Mesothelial cell of epicardium (in vitro differentiated cells): ENCODE measurements at places on chromosomes 3 and 15. TPM values are rescaled to one million over a fixed set of nuclear protein-coding genes. Genes with fewer than 3 reads are reported as not detected.

RHOV gene
- 3.4 to 4.4 TPM (median 3.4 TPM) in 3 replicates for total RNA-seq

ARHGEF26 gene
- total RNA-seq = 6.2 to 6.6 TPM (median 6.6 TPM) in 3 replicates

HCN4 gene
- total RNA-seq = 0.63 to 0.71 TPM (median 0.69 TPM) in 3 replicates

STRA6 gene
- 101 to 114 TPM (median 111 TPM) in 3 replicates for total RNA-seq

IL12A gene
- not detected in 3 replicates for total RNA-seq

SLC22A14 gene
- 0.20 to 0.22 TPM in 2 of 3 replicates, not detected in the other for total RNA-seq

IL5RA gene
- total RNA-seq = not detected in 3 replicates

BNC1 gene
- 49.5 to 54.0 TPM (median 50.9 TPM) in 3 replicates for total RNA-seq

DNA sequence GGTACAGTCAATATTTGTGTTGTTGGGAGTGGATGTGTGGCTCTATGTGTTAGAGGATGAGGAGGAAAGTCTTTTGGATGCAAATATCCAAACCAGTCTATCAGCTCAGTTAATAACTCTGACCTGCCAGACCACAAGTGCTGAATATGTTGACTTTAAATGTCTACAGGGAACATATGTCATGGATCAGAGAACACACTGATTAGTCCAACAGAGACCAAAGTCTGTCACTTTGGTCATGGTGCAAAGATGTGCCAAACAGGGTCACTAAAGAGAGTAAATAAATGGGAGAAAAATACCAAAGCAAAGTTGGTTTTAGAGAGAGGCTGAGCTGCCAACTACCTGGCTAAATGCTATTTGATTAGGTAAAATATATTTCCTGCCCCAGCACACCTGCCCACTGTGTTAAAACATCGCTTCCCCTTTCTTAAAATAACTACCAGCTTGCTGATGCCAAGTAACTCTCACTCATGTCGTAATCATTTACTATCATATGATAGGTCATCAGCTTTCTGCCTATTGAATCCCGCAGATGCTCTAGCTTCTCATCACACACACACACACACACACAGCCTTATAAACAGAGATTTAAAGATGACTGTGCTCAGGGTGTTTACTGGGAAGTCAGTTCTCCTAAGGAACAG, 173.3 kb downstream of the PDZRN3 start:
- no peak overlapping the region for H3K4me3 ChIP-seq
- H3K4me1 ChIP-seq = peaks cover 55% of the 10 kb centered on the region
- H3K27ac ChIP-seq = peak overlapping the region; percentile 88
- H3K27me3 ChIP-seq = no peaks in the 10 kb centered on the region
- no peak for DNase-seq
- no peaks in the 10 kb centered on the region for H3K36me3 ChIP-seq

DNA sequence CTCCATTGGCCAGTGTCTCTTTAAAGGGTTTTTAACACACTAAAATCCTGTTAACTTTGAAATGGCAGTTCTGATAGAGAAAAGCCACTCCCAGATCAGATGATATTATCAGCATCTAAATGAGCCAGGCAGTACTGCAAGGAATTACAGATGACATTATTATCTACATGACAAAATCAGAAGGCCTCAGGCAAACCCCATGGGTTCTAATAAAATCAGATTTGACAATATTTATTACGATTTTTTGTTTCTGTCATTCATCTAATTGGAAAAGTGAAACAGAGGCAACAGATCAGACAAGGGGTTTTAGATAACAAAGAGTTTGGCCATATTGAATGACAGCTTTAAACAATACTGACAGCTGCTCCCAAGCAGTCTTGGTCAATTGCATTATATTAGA, 112.7 kb downstream of the FEZF2 start:
- no peaks in the 10 kb centered on the region for H3K27me3 ChIP-seq
- H3K36me3 ChIP-seq = peaks cover 9% of the 10 kb centered on the region
- DNase-seq = no peak
- peak overlapping the region; percentile 13 for H3K27ac ChIP-seq
- H3K4me3 ChIP-seq = no peak overlapping the region

DNA sequence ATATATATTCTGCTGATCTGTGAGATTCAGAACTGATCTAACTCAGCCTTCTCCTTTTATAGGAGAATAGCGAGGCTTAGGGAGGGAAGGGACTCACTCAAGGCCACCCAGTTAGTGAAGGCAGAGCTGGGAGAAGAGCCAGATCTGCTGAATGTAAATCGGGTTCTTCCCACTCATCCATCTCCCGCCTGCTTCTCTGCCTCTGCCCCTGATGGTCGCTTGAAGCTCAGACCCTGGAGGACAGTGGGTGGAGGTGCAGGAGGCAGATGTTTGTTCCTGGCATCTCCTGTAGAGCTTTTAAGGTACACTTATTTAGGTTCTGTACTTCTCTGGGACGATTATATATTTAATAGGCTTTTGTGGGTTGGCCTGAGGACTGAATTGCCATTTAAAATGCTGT, 4.3 kb downstream of the PDIA5 start:
- peaks cover 29% of the 10 kb centered on the region for H3K4me1 ChIP-seq
- no peak overlapping the region for H3K27ac ChIP-seq
- H3K36me3 ChIP-seq = no peaks in the 10 kb centered on the region
- H3K4me3 ChIP-seq = no peak overlapping the region
- H3K27me3 ChIP-seq = peaks cover 9% of the 10 kb centered on the region

- H3K4me3 ChIP-seq = no peak overlapping the region
- no peaks in the 10 kb centered on the region for H3K27me3 ChIP-seq
- peaks cover 5% of the 10 kb centered on the region for H3K4me1 ChIP-seq
- H3K27ac ChIP-seq = no peak overlapping the region
Observed at GRCh38 chr15:95850837-95851236, 479.7 kb upstream of the NR2F2 start.

DNA sequence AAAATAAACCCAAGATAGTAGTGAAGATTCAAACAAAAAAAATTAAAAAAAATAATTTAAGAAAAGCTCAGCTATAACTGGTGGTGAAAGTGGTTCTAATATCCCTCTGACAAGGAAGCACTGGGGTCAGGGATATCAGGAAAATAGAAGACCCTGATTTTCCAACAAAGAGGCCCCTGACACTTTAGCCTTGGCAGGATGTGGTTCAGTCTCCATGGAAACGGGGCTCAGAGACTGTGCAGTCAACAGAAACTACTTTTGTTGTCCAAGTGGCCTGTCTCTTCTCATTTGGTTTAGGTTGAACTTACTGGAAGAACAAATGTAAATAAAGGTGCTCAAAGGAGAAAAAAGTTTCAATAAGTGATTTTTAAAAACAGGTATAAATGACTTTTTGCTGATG, 27.2 kb downstream of the INTS14 start:
- H3K27me3 ChIP-seq = no peaks in the 10 kb centered on the region
- no peak for DNase-seq
- H3K4me1 ChIP-seq = peaks cover 5% of the 10 kb centered on the region

DNA sequence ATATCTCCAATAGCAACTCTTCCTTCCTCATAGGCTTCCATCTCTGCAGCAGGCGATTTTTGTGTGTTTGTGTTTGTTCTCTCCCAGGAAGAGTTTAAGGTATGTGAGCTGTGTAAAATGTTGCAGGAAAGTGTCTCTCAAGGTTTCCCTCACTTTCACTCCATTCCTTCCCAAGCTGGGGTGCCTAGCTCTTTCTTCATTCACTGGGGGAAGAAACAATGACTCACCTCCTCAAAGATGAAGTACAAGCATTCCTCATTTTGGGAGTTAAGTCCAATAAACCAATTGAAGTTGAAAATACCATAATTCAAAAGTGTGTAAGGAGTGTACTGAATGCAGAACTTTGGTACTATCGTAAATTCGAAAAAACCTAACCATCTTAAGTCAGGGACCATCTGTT, 422.7 kb upstream of the CFAP20DC start:
- H3K36me3 ChIP-seq = no peaks in the 10 kb centered on the region
- H3K27ac ChIP-seq = no peak overlapping the region
- H3K4me1 ChIP-seq = no peaks in the 10 kb centered on the region
- peaks cover 4% of the 10 kb centered on the region for H3K27me3 ChIP-seq
- no peak for DNase-seq

DNA sequence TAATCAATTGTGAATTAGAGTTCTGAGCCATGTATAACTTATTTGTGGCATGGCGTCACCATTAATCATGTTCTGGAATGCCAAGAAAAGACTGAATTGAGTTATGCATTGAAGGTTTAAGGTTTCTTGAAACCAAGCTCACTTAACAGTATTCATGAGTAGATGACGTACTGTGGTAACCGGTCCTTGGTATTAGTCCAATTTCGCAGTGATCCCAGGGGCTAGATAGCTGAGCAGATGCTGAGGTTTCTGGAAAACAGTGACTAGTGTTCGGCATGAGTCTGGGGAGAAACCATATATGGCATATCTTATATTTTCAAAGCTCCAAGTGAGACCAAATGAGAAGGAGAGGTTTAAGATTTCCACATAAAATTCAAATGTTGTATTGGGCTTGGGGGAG, 218.3 kb upstream of the LYSMD4 start:
- H3K4me3 ChIP-seq = no peak overlapping the region
- H3K36me3 ChIP-seq = peaks cover 19% of the 10 kb centered on the region
- DNase-seq = peak; percentile 17
- peaks cover 8% of the 10 kb centered on the region for H3K4me1 ChIP-seq
- H3K27me3 ChIP-seq = no peaks in the 10 kb centered on the region

- H3K4me1 ChIP-seq = peaks cover 19% of the 10 kb centered on the region
- H3K27ac ChIP-seq = peak overlapping the region; percentile 95
- no peak for DNase-seq
- H3K36me3 ChIP-seq = no peaks in the 10 kb centered on the region
- H3K27me3 ChIP-seq = no peaks in the 10 kb centered on the region
Observed at GRCh38 chr3:66115858-66116654, 77.3 kb upstream of the MAGI1 start.

GRCh38 chr3:129018751-129019150, 17.6 kb downstream of the EFCC1 start:
- H3K4me1 ChIP-seq = peaks cover 5% of the 10 kb centered on the region
- H3K4me3 ChIP-seq = no peak overlapping the region
- H3K36me3 ChIP-seq = no peaks in the 10 kb centered on the region
- peaks cover 20% of the 10 kb centered on the region for H3K27me3 ChIP-seq
- H3K27ac ChIP-seq = no peak overlapping the region
- no peak for DNase-seq

DNA sequence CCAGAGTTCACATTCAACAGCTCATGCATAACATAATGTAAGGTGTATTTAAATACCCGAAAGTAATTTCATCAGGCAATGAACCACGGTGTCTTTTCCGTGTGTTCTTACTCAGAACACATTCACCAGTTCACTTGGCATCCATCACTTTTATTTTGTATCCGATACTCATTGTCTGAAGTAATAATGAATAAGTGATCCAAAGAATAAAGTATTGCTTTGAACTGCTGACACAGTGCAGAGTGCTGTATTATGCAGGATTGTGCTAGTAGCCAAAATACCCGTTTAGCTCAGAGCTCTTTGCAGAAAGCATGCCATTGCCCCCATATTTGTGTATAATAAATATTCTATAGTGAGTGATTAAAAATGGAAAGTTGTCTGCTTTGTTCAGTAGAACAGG, 460.9 kb upstream of the KCNMB2 start:
- no peak overlapping the region for H3K4me3 ChIP-seq
- H3K27ac ChIP-seq = no peak overlapping the region
- no peaks in the 10 kb centered on the region for H3K27me3 ChIP-seq
- no peak for DNase-seq

- no peaks in the 10 kb centered on the region for H3K4me1 ChIP-seq
- H3K27me3 ChIP-seq = no peaks in the 10 kb centered on the region
- no peaks in the 10 kb centered on the region for H3K36me3 ChIP-seq
- no peak for DNase-seq
Observed at GRCh38 chr3:146970236-146970635, 365.1 kb upstream of the PLSCR5 start.

- no peak for DNase-seq
- peaks cover 15% of the 10 kb centered on the region for H3K4me1 ChIP-seq
- H3K4me3 ChIP-seq = no peak overlapping the region
- H3K36me3 ChIP-seq = no peaks in the 10 kb centered on the region
Observed at GRCh38 chr15:65806397-65806796, 14.3 kb upstream of the DENND4A start.

DNA sequence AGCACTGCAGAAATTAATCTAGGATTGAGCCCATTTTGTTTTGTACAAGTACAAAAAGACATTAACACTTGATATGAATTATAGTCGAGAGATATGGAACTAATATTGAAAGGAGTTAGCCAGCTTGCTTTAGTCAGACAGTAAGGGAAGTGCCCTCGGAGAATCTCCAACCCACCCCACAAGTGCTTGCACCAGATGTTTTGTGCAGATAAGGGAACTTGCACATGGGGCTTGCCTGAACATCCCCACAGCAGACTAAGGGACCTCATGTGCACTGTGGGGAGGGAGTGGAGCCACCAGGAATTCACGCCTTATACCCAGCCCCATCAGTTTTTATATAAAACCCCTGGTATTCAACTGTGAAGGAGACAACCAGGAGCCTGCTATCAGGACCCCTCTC, 122.3 kb downstream of the EFHB start:
- no peaks in the 10 kb centered on the region for H3K4me1 ChIP-seq
- no peak for DNase-seq
- H3K27ac ChIP-seq = no peak overlapping the region
- no peak overlapping the region for H3K4me3 ChIP-seq
- peaks cover 7% of the 10 kb centered on the region for H3K27me3 ChIP-seq
